Body of pancreas (tissue), 4 donors: ENCODE measurements at places on chromosomes 12 and 14. TPM values are rescaled to one million over a fixed set of nuclear protein-coding genes. Genes with fewer than 3 reads are reported as not detected.

Gene IGF1
- 44.8 TPM for total RNA-seq

DNA sequence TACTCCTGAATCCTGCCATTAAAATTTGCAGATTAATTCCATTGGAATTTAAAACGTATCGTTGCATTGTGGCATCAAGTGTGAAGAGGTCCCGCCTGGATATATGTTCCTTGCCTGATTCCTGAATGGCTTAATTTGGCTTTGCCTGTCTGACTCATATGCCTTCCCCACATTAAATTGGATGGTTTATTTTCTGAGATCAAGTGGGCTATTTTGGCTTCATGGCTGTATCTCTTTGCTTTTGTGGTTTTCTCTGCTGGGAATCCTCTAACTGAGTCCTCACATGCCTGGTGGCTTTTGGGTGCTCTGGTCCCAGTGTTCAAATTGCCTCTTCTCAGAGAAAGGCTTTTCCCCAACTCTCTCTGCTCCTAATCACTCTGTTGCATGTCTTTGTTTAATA, 127.9 kb upstream of the DYRK2 start:
- no peak for DNase-seq

DNA sequence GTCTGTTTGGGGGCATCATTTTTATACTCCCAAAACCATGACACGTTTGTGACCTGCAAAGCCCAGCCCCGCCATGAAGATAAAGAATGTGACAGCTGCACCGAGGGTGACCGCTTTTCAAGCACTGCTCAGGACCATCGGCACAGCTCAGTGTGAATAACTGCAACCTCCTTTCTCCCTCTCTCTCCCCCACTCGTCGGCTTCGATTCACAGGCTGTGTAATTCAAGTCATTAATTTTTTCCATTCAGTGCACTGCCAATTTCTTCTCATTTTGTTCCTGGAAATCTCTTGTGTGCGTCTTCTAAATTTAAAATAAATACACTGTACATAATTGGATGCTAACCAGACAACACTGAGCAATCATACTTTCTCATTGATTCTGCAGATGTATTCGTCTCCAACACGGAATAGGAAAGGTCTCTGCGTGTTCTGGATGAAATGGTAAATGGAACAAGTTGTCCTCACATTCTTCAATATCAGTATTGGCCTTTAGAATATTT, 260.8 kb downstream of the TTC8 start:
- DNase-seq, result no peak

- DNase-seq, result no peak
Measured at GRCh38 chr14:93898731-93899130, 28.4 kb upstream of the FAM181A start.

Gene ORAI1
- 3.9 TPM for total RNA-seq

GRCh38 chr14:105021656-105022275, 883 bp upstream of the CDCA4 start:
- DNase-seq, result peak; percentile 31

DNA sequence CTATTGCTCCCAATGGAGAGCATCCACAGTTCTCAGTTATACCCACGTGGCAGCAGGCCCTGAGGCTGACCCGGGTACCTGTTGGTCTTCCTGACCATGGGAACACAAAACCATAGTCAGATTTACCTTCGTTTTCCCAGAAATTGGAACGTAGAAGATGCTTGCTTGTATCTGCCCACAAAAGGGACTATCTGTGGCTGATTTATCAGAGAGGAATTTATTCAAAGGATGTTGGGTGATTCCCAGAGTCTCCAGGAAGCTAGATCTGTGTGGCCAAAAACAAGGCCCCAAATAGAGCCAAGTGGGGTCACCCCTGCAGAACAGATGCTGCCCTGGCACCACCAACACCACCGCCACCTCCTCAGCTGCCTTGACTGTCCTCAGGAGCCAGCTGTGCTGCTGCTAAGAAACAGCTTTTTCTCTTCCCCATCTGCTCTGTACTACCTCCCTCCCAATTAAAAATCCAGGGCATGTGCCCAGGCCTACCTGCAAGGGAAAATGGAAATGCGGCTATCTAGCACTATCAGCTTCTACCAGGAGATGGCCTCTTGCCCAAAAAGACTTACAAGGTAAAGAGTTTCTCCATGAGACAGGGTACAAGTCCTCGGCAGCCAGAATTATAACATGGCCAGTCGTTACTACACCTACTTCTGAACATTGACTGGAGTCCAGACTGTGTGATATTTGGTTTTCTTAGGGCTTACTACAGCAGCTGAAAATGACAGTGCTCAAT, 128.6 kb upstream of the PLEKHG7 start:
- DNase-seq, result peak; percentile 10

- no peak for DNase-seq
Measured at GRCh38 chr14:103280278-103280928, 53.6 kb upstream of the EIF5 start.

- peak; percentile 70 for DNase-seq
Measured at GRCh38 chr14:103118018-103118662, 5.1 kb upstream of the TNFAIP2 start.

Gene GLI1
- total RNA-seq, result 1.0 TPM

Gene PAPLN
- 9.6 TPM for total RNA-seq

Gene RSRC2
- 113 TPM for total RNA-seq

- peak; percentile 77 for DNase-seq
Measured at GRCh38 chr12:56080556-56081138, 682 bp downstream of the ERBB3 start.

GRCh38 chr12:122457627-122458026, 35.2 kb upstream of the CLIP1 start:
- no peak for DNase-seq

DNA sequence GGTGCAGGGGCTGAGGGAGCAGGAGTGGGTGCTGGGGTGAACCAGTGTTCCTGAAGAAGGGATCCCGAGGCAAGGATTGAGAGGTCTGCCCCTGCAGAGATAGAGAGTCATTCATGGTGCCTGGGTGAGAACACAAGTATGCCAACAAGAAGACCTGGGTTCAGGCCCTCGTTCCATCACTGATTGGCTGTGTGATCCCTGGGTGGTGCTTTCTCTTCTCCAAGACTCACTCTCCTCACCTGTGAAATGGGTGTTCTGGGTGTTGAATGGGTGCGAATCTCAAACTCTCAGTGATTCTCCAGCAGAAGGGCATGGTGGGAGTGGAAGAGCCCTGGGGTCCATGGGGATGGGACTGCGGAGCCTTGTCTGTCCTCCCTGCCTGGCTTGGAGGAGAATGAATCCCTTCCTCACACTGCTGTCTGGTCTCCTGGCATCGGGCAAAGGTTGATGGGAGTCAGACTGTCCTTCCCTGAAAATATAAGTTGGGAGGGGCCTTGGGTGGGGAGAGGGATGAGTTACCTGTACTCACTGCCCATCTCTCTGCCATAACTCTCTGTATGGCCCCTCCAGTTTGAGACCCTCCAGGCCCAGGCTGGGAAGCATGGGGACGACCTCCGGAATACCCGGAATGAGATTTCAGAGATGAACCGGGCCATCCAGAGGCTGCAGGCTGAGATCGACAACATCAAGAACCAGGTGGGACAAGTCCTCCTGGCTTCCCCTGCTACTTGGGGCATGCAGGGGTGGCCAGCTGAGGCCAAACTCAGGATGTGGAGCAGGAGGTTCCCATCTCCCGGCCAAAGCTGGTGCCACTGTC, 9.6 kb downstream of the KRT7 start:
- DNase-seq, result no peak

DNA sequence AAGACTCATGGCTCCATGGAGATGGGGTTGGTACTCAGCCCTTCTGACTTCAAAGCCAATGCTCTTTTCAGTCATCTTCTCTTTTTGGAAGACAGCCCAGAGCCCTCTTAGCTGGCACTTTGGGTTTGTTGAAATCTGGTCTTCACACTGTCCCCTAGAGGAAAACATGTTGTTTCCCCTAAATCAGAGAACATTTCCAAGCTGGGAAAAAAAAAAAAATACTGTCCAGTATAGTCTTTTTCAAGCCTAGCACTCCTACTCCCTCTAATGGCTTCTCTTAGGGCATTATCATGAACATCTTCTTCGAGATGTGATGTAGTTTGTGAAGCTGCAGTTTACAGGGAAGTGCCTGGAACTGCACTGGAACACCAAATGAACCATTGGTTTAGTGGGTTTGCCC, 3.0 kb upstream of the ZC3H14 start:
- no peak for DNase-seq

Gene TGM1
- 13.8 TPM for total RNA-seq

DNA sequence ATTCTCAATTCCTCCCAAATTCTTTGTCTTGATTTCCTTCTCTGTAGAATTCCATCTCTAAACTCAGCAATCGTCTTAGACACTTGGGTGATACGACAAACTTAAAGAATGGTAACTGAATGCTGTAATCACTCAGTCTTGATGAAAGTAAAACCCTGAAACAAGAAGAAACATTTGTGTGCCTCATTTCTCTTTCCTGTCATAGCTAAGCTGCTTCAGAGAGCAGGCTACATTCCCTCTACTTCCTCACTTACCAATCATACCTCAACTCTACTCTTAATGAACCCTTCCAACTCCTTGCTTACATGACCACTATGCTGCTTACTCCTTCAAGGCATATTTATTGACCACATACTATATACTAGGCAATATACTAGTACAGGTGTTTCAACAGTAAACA, 8.3 kb downstream of the MAP4K5 start:
- no peak for DNase-seq

DNA sequence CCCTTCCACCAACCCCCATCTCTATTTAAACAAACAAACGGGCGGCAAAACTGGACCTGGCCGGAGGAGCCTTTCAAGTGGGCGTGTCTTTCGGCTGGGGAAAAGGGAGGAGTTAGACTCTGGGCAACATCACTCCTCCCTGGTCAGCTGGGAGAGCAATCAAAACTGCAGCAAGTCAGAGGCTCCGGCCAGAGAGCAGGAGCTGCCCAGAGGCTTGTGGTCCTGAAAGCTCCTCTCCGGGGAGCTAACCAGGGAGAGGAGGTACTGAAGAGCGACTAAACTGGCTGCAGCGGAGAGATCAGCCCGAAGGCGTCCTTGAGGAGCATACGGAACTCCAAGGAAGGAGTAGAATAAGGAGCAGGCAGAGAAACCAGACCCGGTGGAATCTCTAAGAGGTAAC, at the start of gene NEUROD4:
Gene NEUROD4, plus strand, starts transcription at position 191 of the 400 bp plus-strand sequence. CDS start 6,466 bp downstream, outside the sequence.
- DNase-seq, result peak; percentile 68

DNA sequence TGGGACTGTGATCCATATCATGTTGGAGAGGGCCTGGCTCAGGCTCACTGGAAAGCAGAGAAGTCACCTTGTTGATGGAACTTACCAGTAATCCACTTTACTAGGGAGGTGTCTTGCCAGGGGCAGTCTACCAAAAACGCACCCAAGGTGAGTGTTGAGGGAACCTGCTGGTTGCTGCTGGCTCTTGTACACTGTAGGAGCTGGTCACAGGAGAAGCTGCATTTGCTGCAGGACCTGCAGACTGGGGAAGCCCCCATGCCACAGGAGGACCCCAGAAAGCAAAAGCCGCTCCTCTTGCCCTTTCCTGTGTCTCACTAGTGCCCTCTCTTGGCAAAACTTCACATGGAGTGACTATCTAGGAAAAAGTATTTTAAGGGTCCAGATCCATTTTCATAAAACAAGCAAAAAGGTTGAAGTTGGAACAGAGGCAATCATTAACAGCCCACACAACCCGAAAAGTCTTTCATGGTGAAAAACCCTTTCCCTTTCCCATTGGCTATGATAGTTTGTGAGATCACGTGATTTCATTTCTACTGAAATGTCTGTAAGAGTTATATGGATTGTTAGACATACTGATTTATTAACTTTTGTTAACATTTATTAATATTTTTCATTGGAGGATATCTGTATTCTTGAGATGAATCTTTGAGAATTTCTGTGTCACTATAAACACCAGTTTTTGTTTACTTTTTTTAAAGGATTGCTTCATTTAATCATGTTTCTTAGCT, 59.2 kb downstream of the RASSF8 start:
- no peak for DNase-seq

- peak; percentile 52 for DNase-seq
Measured at GRCh38 chr14:23562822-23563472, 4.6 kb downstream of the AP1G2 start.

GRCh38 chr12:95546491-95546813, 4.8 kb downstream of the USP44 start:
- DNase-seq, result no peak

- no peak for DNase-seq
Measured at GRCh38 chr14:102230481-102231210, 74.3 kb downstream of the MOK start.

Gene GPRC5D
- not detected for total RNA-seq
